Sciatic nerve (tissue), 2 donors: ENCODE measurements at places on chromosomes 11 and 22. TPM values are rescaled to one million over a fixed set of nuclear protein-coding genes. Genes with fewer than 3 reads are reported as not detected.

Gene SYCE3
- not detected for total RNA-seq

Gene H19
- total RNA-seq: 1,096 TPM

Gene PRRG4
- 22.9 TPM for total RNA-seq

Gene TYR
- total RNA-seq: not detected
